ENCODE measurements at places on chromosomes 7 and 10. TPM values are rescaled to one million over a fixed set of nuclear protein-coding genes. Genes with fewer than 3 reads are reported as not detected.

DNA sequence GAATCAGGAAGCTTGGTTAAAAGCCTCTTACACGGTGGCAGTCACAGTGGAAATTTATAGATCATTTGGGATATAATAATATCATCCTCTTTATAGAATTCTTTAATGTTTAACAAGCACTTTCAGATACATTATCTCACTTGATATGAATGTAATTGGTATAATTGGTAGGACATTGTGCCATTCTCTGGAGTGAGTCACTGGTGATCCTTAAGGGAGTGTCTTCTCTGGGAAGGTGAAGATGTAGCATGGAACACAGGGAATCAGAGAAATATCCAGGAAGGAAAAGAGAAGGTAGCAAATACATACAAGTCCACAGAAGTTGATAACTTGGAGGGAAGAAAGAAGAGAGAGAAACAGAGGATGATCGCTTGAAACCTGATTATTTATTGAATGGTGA, 9.8 kb downstream of the PTPRZ1 start:
- no peak for DNase-seq

DNA sequence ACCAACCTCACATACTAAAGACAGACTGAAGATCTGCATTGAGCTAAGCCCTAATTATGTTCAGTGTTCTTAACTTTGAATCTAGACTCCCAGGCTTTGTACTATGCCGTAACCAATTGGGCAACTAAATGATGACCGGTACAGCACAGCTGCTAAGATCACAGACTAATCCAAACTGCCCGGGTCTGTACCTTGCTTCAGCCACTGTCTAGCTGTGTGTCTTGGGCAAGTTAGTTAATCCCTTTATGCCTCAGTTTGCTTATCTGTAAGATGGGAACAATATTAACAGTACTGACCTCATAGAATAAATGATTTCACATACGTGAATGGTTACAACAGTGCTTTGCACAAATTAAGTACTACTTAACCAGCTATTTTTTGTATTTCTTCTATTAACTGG, 205.8 kb upstream of the NFE2L3 start:
- no peak for DNase-seq

DNA sequence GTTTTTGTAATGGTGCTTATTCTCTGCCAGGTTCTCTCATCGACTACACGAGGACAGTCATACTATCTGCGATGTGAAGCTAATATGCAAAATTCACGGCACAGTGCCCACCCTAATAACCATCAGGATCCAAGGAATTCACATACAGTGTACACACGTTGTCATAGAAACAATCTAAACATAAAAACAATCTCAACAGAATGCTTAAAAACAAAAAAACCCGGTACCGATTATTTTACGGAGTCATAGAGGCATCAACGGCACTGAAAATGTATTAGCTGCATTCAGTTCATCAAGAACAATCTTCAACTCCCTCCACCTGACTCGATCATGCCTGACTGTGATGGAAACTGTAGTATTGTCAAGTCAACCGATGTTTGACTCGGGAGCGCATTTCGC, 628 bp downstream of the MRPS33 start:
- no peak for DNase-seq

- DNase-seq: no peak
Observed at GRCh38 chr10:75403939-75404814, 2.6 kb upstream of the ZNF503 start.

- DNase-seq: no peak
Observed at GRCh38 chr10:125219776-125220175, 59.4 kb upstream of the CTBP2 start.

DNA sequence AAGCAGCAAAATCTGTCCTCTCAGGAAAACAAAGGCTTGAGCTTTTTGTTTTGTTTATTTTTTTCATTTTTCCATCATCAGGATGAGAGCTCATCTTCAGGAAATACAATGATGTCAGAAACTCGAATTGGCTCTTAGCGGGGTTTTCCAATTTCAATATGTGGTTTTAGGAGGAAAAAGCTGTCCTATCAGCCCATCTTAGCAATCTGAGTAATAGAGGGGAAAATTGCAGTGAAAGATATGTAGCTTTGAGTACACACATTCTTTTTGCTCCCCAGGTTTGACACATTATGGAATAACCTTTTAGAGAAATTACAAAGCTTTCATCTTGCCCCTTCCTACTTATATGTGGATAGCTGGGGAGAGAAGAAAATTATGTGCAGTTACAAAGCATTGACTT, 113.6 kb upstream of the MYO3A start:
- DNase-seq: no peak

GRCh38 chr7:31500656-31501055, 13.2 kb upstream of the ITPRID1 start:
- DNase-seq: no peak

GRCh38 chr10:52883996-52884871, 111.7 kb upstream of the MBL2 start:
- DNase-seq: peak; percentile 71

DNA sequence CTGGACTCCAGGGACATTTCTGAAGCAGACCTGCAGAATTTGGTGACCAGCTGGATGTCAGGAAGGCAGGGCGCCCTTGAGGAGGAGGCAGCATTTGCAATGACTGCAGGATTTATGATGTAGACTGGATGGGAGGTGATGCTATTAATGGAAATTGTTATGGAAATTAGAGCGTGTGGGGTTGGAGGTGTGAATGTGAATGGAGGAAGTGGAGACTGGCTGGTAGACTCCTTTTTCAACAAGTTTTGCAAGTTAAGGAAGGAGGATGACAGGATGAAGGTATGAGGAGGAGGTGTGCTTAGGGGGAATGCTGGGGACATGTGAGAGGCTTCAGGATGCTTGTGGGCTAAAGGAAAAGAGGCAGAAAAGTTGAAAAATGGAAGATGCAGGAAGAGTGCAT, 137.0 kb downstream of the TMEM178B start:
- no peak for DNase-seq

DNA sequence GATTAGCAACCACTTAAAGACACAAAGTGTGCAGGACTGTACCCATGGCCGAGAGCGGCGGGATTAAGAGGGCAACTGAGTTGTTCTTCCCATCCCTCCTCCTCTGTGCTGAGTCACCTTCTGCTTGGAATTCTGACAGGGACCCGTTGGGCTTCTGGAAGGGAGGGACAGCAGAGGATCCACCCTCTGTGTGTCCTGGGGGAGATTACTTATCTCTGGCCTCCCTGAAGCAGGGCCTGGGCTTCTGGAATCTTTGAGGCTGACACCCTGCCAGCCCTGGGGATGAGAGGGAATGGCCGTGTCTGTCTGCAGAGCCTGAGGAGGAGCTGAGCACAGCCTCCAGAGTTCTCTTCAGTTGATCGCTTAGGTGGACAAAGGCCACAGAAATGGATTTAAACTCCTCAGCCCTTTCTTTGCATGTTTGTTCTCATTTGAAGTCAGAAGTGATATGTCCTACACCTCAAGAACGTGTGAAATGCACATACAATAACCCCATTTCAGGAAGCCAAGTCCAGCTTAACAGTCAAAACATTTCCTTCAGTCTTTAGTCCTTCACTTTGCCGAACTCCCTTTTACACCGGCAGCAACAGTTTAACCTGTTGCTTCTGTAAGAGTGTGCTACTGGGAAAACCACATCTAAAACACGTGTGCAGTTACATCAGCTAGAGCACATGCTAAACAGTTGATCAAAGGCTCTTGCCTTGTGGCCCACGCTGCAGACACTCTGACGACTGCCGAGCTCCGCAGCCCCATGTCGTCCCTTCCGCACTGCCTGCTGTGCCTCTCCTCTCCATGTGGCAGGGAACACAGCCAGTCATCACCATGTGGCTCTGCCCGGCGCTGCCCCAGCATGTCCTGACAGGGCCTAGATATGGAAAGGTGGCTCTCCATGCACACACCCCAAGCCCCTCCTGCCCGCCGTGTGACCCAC, 55.7 kb downstream of the IKZF1 start:
- DNase-seq: peak; percentile 18

DNA sequence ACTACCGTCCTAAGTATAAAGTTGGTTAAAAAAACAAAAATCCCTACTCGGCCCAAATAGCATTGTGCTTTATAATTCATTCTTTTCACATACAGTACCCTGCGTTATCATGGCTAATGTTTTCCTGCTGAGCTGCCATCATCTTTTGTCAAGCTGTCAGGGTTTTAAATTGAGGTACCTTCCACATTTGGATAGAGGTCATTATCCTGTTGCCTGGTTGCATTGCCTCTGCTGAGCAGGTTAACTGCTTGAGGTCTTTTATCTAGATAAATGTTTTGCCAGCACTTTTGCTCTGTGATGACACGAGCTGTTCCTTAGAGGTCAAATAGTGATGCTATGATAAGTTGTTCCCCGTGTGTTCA, 94.4 kb upstream of the FZD1 start:
- DNase-seq: no peak

TAS2R41 gene
- not detected for total RNA-seq

WNT8B gene
- total RNA-seq: not detected

UCMA gene
- not detected for total RNA-seq

Measured in myocyte (in vitro differentiated cells).